ENCODE measurements at places on chromosomes 12 and 14.

DNA sequence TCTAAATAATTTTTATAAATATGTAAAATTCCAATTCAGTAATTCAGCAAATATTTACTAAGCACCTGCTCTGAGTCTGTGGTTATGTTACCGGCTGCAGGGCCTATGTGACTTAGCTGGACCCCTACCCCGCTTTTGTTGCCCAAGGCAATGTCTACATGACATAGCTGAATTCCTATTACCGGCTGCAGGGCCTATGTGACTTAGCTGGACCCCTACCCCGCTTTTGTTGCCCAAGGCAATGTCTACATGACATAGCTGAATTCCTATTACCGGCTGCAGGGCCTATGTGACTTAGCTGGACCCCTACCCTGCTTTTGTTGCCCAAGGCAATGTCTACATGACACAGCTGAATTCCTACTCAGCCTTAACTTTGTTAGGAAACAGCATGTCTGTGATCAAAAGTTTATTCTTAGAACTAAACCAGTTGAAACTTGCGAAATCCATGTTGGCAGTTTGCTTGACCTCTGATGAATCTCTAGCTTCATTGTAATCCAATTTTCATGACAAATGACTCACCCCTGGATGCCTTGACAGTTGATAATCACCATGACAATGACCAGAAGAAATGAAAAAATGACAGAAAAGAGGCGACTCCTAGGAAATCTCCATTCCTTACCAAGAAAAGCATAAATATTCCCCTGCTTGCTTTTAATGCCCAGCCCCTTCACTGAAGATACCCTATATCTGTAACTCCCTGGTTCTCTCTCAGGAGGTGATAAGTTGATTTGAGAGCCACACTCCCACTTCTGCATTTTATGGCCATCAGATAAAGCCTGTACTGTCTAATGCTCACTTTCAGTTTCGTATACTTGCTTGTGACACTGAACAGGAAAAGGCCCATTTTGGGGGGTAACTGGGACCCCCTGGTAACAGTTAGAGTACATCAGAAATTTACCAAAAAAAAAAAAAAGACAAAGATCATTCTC lies 148.4 kb upstream of the SYT10 start:
- DNase-seq: no peak

GRCh38 chr14:23421594-23421993 lies 13.5 kb upstream of the MYH6 start:
- DNase-seq: no peak

DNA sequence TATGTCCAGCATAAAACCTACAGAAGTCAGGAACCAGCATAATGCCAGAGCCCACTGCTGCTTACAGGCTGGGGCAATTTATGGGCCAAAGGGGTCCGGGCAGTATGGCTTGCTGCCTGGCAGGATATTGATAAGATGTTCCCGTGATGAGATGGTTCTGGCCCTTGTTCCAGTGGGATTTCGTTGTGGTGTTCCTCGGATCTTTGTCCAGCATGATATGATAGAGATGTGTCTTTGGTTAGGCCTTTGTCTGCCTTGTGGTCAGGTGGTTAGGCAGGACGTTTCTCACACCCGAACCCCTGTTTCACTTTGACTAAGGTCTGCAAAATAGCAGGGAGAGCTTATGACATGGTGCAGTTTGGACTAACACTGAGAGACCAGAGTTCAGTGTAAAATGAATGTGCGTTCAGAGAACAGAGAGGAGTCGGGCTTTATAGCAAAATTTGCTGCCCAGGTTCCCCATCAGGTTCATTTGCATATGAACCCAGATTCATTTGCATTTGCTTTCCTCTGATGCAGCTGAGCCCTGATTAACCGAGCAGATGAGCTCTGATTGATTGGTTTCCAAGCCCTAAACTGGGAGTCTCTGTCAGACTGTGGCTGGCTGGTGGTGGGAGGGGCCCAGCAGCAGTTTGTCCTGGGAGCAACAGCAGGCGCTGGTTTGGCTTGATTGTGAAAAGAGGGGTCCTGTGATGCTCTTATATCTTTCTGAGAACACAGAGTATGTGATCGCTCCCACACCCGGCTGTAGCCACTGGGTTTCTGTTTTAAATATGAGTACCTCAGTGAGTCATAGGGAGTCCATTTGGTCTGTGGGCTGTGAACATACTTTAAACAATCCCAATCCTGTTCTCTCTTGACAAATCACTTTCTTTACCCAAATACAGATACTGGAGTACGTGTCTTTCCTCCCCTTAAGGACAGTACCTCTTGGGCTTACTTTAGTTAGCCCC lies 156.3 kb upstream of the PZP start:
- DNase-seq: no peak

DNA sequence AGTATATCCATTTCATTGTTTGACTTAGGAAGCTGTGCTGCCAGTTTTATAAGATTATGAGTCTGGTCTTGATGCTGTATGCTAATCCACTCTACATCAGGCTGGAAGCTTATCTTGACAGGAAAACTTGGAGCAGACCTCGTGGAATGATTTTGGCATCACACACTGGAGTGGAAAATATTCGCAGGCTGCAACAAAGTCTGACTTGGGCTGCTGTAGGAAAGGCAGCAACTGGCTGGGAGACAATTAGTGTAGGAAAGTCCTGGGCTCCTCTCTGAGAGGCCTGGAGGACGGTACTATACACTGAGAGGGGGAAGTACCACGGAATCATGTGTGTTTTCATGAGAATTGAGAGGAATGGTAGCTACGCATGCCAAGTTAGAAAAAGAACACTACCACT lies 383.7 kb downstream of the ETNK1 start:
- peak; percentile 55 for DNase-seq

DNA sequence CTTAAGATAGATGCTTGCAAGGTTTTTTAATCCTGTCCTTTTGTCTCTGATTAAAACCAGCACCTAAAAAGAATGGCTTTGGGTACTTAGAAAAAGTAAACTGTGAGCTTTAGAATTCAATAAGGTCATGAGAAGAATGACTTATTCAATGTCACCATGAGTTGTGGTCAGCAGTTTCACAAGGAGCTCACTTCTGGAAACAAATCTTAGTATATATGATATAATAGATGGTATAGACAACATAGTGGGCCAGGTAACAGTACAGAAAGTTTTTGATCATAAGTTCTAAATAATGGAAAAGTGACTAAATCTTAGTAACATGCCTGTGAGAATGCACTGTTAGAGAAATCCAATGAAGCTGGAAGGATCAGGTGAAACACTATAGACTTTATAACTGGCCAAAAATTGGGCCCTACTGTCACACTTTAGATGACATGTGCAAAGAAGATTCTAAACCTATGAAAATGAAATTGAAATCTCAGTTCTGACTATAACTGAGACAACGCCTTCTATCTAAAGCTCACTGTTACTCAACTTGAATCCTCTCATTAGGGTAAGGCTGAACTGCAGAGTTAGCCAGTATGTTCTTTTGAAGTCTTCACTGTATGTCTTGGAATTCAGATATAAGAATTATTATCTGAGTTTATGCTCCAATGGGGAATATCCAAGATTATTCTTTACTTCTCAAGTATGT lies 42.4 kb upstream of the RAD51AP1 start:
- DNase-seq: no peak

DNA sequence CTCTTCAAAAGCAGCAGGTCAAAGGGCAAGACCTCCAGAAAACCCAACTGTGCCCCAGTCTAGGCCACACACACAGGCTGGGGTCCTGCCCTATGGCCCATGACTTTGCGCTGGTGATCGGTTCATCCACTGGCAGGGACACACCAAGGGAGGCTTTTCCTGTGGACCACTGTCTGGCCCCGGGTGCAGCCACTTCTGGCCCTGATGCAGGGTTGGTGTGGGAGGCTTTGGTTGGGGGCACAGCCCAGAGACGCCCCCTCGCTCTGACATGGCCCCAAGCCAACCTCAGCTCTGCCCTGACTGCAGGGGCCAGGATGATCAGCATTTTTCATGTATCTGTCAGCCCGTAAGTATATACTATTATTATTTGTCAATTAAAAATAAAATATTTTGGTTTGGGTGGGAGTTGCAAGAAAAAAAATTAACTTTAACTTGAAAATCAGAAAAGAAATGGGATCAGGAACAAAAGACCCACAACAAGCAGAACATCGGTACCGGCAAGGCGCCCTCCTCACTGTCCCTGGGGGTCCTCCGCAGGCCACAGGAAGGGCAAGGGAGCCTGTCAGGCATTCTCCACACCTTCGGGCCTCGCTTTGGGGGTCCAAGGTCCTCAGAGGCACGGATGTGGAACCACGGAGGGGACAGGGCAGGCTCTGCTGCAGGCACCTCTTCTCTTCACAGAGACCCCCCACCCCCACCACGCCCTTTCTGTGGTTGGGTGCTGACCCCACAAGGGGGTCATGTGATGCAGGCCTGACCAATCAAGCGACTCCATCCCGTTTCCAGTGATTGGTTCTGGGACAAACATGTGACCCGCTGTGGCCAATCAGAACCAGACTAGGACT lies 181.5 kb upstream of the SFSWAP start:
- no peak for DNase-seq
